Erythroblast (primary cell): ENCODE measurements at places on chromosomes 12 and 14.

DNA sequence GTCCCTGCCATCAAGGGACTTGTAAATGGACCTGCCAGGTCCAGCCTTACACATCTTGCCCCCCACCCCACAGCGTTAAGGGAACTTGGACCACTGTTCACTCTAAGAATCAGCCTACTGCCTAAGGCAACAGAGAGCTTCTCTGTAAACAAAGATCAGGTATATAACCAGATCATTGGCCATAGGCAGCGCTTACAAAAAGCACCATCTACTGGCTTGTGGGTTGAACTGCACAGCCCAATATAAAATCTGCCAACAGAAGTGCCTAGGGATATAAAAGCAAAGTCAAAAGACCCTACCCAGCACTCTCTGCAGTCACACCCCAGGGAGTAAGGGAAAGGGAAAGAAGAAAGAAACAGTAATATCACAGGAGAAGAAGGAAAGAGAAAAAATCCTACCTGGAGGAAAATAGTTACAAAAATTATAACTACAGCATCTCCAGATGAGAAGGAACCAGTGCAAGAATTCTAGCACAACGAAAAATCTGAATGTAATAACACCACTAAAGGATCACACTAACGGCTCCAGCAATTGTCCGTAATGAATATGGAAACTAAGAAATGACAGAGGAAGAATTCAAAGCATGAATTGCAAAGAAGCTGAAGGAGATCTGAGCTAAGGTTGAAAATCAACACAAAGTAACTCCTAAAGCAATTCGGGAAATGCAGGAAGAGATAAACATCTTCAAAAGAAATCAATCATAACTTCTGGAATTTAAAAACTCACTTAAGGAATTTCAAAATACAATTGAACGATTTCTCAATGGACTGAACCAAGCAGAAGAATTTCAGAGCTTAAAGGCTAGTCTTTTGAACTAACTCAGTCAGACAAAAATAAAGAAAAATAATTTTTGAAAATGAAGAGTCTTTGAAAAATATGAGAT, 95.2 kb upstream of the PCED1B start:
- DNase-seq: peak; percentile 35

GRCh38 chr12:25768151-25768550, 190.3 kb upstream of the RASSF8 start:
- no peak for DNase-seq

GRCh38 chr14:75986439-75986765, 839 bp downstream of the IFT43 start:
- no peak for DNase-seq

GRCh38 chr14:92635031-92635430, 113.4 kb downstream of the LGMN start:
- DNase-seq: no peak

- no peak for DNase-seq
These were observed 10.2 kb downstream of the KITLG start for GRCh38 chr12:88570103-88570502.
